ENCODE measurements at places on chromosomes 1 and 21.

DNA sequence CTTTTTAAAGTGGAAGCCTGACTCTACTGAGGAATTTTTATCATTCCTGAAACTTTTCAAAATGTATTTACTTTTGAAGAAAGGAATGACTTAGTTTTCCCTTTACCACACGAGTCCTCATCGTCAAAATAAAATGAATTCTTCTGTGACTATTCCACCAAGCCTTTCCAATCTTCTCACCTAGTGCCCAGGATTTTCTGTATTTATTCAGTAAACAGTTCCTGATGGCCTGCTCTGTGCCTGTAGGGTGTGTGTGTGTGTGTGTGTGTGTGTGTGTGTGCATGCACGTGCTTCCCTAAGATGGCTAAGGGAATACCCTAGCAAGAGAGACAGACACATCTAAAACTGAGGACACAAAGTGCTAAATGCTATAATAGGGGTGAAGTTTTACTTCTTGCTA, 395.0 kb upstream of the USP24 start:
- H3K36me3 ChIP-seq, result no peaks in the 10 kb centered on the region
- H3K4me3 ChIP-seq, result no peak overlapping the region
- H3K27me3 ChIP-seq, result no peaks in the 10 kb centered on the region

DNA sequence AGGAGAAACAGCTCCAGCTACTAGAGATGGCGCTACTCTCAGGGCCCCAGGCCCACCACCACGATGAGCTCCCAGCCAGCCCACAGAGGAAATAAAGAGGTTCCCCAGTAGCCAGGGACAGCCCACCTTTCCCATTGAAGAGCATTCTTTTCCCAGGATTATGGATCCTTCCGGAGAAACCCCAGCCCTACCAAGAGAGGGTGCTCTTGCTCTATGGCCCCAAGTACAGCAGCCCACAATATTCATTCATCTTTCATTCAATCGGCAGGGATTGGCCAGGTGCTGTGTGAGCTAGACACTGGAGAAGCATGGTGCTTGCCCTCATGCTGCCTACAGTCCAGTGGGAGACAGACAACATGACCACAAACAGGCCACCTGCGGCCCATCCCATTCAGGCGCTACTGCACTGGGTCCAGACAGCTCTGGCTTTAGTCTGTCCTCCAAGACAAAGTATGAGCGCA, 29.9 kb downstream of the PMVK start:
- peaks cover 3% of the 10 kb centered on the region for H3K36me3 ChIP-seq
- H3K4me3 ChIP-seq, result no peak overlapping the region
- H3K27me3 ChIP-seq, result no peaks in the 10 kb centered on the region
- DNase-seq, result no peak

DNA sequence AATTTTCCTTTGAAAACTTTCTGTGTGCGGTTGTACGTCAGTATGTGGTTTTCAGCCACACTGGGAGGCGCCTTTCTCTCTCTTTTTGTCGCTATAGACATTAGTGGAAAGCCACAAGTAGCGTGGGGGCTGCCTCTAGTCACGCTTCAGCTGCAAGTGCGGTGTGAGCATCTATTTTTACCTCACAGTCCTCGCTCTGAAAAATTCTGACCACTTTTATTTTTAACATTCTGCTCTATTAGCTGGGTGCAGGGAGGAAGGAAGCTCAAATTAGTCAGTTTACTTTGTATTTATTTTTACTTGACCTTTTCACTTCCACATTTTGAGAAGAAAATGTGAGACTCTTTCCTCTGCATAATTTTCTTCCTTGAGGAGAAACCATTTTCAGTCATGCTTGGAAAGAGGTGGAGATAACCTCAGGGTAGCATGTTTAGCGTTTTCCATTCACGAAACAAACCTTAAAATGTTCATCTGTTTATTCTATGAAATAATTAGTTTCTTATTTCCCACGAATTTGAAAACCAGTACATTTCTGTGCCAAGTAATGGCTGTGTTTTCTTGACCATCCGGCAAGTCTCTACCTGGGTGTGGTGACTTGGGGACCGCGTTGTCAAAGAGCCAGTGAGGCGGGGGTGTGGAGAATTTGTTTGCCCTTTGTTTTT, 35.6 kb downstream of the ADARB1 start:
- H3K36me3 ChIP-seq, result no peaks in the 10 kb centered on the region
- H3K4me1 ChIP-seq, result peaks cover 11% of the 10 kb centered on the region
- DNase-seq, result no peak
- H3K27me3 ChIP-seq, result no peaks in the 10 kb centered on the region
- H3K4me3 ChIP-seq, result no peak overlapping the region

- no peak for DNase-seq
- H3K27me3 ChIP-seq, result no peaks in the 10 kb centered on the region
- no peaks in the 10 kb centered on the region for H3K4me1 ChIP-seq
- H3K36me3 ChIP-seq, result no peaks in the 10 kb centered on the region
- H3K4me3 ChIP-seq, result no peak overlapping the region
- no peak overlapping the region for H3K27ac ChIP-seq
These were observed 1290.7 kb upstream of the ADGRL2 start for GRCh38 chr1:80509965-80510522.

DNA sequence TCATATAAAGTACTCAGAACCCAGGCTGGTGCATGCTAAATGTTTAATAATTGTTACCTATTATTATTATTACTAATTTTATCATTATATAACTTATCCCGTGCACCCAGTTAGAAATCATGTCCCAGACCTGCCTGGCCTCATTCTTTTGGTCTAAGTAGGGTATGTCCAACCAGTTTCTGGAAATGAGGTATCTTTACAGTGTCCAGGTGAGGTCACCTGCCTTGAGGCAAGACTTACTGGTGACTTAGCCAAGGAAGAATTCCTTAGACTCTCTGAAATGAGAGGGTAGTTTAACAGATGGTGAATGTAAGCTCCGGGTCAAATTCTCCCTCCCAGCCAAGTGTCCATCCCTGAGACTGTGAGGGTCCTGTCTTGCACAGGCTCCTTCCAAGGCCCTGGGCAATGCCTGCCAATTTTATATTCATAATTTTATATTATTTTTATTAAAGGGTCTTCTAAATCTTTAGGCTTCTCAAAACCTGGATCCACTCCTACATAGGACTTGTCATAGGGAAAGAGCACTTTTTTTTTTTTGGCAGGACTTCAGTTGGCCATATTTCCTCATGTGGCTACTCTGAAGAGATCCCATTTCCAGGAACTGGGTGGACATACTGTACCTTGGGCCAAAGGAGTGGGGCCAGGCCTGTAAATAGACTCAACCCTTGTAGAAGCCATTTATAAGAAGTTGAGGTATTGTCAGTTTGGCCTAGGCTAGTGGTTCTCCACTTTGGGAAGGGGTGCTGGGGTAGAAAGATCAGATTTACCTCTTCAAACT, 96.7 kb upstream of the KCNA3 start:
- no peaks in the 10 kb centered on the region for H3K36me3 ChIP-seq
- H3K27ac ChIP-seq, result no peak overlapping the region
- no peak overlapping the region for H3K4me3 ChIP-seq
- no peak for DNase-seq
- H3K4me1 ChIP-seq, result no peaks in the 10 kb centered on the region
- peaks cover 12% of the 10 kb centered on the region for H3K27me3 ChIP-seq

DNA sequence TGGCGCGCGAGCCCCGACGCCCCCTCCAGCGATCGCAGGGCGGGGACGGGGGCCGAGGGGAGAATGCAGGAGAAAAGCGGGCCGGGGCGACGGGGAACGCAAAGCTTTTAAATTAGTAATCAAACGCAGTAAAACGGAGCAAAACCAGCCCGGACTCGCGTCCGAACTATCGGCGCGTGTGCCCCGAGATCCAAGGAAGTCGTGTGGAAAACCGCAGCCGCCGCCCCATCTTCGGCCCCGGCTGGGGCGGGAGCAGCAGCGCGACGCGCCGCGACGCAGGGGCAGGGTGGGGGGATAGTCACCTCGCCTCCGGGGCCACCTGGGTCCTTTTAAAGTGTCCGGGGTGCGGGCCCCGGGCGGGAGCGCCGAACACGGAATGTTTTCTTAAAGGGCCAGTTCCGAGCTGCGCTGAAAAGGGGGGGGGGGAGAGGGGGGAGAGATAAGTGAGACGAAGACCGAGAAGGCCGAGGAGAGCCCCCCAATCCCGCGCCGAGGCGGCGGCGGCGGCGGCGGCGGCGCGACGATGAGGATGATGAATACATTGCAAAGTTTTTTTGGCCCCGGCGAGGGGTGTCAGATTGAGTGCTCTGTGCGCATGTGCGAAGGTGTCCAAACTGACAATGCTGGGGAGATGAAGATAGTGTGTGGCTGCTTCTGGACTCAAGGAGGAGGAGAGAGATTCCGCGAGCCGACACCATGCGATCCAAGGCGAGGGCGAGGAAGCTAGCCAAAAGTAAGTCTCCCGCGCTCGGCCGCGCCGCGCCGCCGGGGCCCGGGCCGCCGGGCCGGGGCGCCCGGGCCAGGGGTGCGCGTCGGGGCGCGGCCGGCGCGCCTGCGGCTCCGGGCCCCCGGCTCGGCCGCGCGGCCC, at the start of gene PRDM16:
TSS of gene PRDM16 (plus strand) at position 640 of the 868 bp plus-strand sequence. CDS start at position 697, 57 bp downstream.
- H3K27me3 ChIP-seq, result peaks cover 79% of the 10 kb centered on the region
- H3K4me3 ChIP-seq, result peak within 1 kb of the TSS; percentile 39
- no peak for DNase-seq
- H3K4me1 ChIP-seq, result peaks cover 73% of the 10 kb centered on the region

DNA sequence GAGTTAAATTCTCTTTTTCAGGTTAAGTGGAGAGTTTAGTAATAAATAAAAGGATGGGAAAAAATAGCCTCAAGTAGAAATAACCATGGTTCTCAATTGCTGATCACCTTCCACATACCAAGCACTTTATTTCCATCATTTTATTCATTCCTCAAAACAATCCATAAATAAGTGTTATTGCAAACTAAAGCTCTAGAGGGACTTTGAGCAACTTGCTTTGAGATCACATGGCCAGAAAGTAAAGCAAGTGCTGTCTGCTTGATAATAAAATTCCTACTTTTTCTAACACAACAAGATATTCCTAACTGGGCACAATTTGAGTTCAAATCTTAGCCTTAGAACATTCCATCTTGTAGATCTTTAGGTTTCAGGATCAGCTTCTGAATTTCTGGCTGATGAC, 97.1 kb upstream of the C1orf87 start:
- H3K4me1 ChIP-seq, result no peaks in the 10 kb centered on the region
- H3K27me3 ChIP-seq, result no peaks in the 10 kb centered on the region
- no peak overlapping the region for H3K27ac ChIP-seq
- H3K36me3 ChIP-seq, result no peaks in the 10 kb centered on the region
- H3K4me3 ChIP-seq, result no peak overlapping the region
- DNase-seq, result no peak

- H3K4me3 ChIP-seq, result no peak overlapping the region
- no peak for DNase-seq
- peaks cover 4% of the 10 kb centered on the region for H3K36me3 ChIP-seq
These were observed 85.7 kb downstream of the BRINP2 start for GRCh38 chr1:177256153-177257075.

DNA sequence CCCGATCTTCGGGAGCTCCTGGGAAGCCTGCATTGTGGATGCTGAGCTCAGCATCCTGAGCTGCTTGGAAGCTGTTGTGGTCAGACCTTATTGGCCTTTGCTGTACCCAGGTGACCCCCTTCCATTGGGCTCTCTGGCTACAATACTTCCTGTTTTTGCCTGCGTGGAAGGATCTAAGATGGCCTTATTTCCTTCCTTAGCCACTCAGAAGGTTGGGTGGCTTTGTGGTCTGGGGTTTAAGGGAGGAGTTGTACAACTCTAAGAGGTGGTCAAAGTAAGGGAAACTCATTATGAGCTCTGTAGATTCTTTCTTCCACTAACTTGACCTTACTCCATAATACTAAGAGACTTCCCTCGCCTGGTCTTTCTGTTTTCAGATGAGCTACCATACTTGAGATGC, 17.7 kb downstream of the PFKFB2 start:
- H3K4me1 ChIP-seq, result no peaks in the 10 kb centered on the region
- H3K27ac ChIP-seq, result no peak overlapping the region
- no peak overlapping the region for H3K4me3 ChIP-seq
- H3K36me3 ChIP-seq, result peaks cover 23% of the 10 kb centered on the region
- no peak for DNase-seq

DNA sequence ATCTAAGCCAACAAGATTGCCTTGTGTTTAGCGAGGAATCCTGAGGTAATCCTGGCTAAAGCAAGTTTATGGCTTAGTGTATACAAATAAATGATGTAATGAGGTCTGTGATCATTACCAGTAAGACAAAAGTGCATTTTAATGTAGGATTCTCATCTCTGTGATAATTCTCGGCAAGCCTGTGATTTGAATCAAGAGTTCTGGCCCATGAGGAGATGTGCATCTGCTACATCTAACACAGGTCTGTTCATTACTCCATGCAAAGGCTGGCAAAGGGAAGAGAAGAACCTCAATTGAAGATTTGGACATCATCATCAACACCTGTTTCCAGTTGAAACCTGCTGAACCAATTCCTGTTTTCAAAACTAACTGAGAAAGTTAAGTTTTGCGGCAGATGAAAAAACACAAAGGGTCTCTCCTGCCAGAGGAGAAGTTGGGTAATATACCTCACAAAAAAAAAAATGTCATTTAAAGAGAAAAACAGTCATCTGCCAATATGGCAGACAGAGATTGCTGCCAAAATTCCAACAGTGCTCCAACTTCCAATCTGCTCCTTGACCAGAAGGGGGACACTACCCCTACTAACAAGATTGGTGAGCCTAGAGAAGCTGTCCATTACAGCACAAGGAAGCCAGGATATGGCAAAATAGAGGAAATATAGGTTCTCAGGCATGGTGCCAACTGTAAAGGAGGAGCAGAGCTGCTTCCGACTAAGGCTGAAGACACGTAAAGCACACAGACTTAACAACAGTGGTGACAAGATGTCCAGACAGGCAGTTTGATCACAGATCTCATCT, 453.7 kb downstream of the TTLL7 start:
- no peak overlapping the region for H3K27ac ChIP-seq
- no peaks in the 10 kb centered on the region for H3K4me1 ChIP-seq
- no peak overlapping the region for H3K4me3 ChIP-seq
- H3K27me3 ChIP-seq, result no peaks in the 10 kb centered on the region
- no peak for DNase-seq

DNA sequence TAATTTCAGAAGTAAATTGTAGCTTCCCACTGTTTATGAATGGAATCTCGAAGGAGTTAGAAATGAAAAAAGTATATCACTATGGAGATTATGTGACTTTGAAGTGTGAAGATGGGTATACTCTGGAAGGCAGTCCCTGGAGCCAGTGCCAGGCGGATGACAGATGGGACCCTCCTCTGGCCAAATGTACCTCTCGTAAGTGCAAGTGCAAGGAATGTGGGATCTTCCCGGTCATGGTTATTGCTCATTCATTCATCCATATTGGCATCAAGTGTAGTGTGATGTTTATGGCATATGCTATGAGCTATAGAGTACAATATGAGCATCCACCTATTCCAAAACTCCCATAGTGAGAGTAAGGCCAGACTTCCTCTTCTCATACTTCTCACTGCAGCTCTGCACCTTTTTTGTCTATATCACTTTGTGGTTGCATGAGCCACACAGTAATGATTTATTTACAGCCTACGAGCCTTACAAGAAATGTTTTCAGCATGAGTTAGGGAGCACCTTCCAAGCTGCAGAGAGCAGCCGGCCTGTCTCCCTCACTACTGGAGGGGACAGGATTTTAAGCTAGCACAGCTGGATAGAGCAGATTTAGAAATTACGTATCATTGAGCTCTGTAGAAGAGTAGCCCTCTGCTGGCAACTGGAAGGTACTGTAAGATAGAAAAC, 24.9 kb upstream of the CR1L start:
- DNase-seq, result peak; percentile 90
- no peaks in the 10 kb centered on the region for H3K36me3 ChIP-seq
- no peaks in the 10 kb centered on the region for H3K4me1 ChIP-seq
- H3K27ac ChIP-seq, result no peak overlapping the region
- H3K4me3 ChIP-seq, result no peak overlapping the region

GRCh38 chr1:97630281-97630680, 290.6 kb downstream of the DPYD start:
- no peaks in the 10 kb centered on the region for H3K27me3 ChIP-seq
- no peak overlapping the region for H3K27ac ChIP-seq
- no peak for DNase-seq
- H3K4me1 ChIP-seq, result no peaks in the 10 kb centered on the region
- H3K4me3 ChIP-seq, result no peak overlapping the region

Measured in spinal cord (tissue), 10 donors.